ENCODE measurements at places on chromosomes 2 and 18.

DNA sequence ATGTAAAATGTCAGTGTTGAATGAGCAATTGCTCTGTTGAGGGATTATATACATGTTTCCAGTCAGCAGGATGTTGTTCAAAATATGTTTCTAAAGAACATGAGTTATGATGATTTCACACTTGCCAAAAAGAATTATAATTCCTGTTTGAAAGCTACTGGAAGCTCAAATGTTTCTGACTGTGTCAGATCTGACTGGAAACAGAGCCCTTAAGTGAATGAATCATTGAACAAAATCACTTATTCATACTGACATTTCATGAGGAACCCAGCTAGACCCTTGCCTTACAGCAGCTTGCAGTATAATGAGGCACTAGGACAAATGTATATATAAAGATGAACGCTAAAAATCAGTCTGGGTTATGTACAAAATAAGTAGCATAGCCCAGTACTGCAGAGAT is 35.4 kb upstream of the ITGAV start:
- no peak for DNase-seq

- no peak for DNase-seq
Measured at GRCh38 chr18:68842951-68843350, 45.1 kb downstream of the CCDC102B start.

GRCh38 chr18:65725251-65726050 is 25.4 kb upstream of the CDH7 start:
- DNase-seq, result no peak

DNA sequence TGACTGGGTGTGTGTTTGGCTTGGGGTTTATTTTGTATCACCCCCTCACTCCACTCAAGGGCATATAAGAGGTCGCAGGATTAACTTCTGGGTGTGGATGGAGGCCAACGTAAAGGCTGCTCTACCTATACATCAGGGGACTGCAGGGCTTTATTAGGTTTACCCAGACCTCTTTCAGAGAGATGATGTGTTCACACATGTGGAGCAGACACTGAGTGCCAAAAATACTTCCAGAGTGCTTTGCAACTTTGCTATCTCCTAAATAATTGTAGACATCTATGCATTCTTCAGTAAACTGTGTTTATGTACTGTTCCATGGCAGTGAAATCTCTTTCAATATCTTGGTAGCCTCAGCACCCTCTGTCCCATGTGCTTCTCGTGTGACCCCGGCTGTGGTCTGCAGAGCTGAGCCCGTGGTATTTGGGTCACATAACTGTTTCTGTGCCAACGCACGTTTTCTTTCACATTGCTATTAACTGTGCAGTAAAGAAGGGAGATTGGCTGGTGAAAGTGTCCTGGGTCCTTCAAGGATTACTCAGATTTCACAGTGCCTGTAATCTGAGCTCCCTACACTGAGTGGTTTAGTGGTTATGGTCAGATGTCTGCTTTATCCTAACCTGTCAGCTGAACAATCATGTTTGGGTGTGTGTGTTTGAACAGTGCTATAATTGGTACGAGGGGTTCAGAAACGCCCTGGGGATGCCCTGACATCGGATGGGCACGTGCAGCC is 208.1 kb downstream of the VAPA start:
- peak; percentile 77 for DNase-seq

GRCh38 chr2:38474715-38475566 is 97.9 kb upstream of the ATL2 start:
- no peak for DNase-seq

DNA sequence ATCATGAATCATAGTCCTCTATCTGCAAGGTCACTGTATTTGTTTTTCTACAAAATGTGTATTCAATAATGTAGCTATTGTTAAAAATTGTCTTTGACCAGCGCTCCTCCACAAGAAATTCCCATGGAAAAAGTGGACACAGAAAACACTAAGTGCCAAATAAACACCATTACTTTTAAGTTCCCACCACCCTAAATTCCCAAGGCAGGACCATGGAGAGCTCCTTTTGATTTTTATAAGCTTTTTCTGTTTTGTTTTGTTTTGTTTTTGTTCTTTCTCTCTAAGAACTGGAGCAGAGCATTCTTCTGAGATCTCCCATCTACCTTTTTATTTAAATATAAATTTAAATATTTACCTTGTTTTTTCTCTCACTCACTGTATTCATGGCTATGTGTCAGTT is 44.5 kb downstream of the LRATD1 start:
- no peak for DNase-seq

DNA sequence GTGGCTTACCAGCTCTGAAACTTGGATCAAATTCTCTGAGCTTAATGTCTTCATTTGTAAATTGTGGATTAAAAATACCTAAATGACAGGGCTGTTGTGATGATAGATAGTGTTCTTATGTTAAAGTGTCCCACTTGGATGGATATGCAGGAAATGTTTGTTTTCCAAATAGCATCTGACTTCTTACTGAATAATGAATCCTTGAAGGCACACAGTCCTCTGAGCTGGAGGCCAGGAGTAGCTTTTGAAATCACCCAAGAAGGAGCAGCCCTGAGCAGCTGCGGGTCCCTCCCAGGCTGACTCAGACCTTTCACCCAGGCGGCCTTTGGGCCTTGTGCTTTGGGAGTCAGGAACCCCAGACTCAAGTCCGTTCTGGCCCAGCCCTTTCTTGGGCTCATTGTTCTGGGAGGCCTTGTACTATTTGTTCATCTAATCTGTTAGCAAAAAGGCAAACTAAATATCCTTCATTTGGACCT is 173.0 kb upstream of the GATA6 start:
- DNase-seq, result no peak

- no peak for DNase-seq
Measured at GRCh38 chr2:105714141-105714540, 30.6 kb upstream of the NCK2 start.

DNA sequence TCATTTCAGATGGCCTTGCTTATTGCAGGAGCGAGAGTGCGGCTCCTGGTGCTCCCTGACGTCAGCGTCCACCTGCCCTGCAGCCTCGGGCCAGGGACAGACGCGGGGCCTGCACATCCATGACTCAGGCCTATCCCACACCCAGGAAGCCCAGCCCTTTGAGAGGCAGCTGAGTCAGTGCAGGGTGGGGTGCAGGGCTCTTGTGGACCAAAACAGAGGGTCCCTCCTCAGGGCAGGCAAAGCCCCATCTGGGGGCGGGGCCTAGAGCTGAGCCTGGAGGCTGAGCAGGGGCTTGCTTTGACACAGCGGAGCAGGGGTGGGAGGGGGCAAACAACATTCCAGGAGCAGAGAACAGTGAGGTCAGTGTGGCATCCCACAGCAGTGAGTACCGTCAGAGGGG is 7.7 kb upstream of the ARHGEF4 start:
- DNase-seq, result no peak

DNA sequence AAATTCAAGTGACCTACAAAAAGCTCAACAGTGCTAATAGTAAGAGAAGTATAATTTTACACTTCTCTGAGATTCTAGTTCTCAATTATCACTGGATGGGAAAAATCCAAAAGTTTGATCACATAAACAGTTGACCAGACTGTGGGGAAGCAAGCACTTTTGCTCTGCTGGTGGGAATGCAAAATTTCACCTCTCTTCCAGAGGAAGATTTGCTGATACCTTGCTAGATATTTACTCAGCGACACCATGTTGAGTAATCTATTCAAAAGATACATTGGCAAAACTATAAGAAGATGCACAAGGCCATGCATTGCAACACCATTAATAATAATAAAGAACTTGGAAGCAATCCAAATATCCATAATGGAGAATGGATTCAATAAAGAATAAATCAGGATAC is 204.4 kb downstream of the MREG start:
- DNase-seq, result no peak
